Cortex of kidney (tissue), 1 donor: ENCODE measurements at places on chromosomes 5 and 9.

GRCh38 chr5:72133212-72133990 lies 26.1 kb downstream of the MAP1B start:
- no peak for DNase-seq

- DNase-seq = no peak
Observed at GRCh38 chr5:141954194-141954593, 3.8 kb downstream of the PCDH12 start.

DNA sequence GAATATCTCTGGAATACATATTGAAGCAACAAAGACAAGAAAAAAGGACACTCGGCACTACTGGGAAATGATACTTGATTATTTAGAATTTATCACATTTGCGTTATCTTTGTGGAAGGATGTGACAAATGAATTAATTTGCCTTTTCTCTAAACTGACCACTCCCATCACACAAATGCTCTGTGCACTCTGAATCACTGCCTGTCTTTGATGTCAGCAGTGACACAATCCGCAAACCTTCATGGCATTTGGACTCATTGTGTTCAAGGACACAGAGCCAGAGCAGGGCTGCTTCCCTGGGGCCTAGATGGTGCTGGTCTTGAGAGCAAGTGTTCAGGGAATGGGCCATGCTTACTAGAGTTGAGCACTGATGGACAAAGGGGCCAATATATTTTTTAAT lies 4.9 kb upstream of the KIF4B start:
- DNase-seq = no peak

- DNase-seq = no peak
Observed at GRCh38 chr5:98624145-98624880, 149.2 kb upstream of the RGMB start.

DNA sequence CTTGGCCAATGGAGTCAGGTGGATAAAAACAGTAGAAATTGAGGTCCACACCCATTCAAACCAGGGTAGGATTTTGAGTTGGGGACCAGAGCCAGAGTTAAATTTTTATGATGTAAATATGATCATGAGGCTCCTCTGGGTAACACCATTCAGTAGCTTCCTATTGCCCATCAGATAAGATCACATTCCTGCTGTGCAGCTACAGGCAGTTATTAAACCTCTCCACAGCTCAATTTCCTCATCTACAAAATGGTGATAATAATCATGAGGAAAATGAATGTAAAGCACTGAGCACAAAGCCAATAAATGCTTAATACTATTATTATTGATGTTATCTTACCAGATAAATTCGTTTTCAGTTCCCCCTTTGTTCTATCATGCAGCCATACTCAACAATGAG lies 432.0 kb downstream of the CAAP1 start:
- DNase-seq = no peak

DNA sequence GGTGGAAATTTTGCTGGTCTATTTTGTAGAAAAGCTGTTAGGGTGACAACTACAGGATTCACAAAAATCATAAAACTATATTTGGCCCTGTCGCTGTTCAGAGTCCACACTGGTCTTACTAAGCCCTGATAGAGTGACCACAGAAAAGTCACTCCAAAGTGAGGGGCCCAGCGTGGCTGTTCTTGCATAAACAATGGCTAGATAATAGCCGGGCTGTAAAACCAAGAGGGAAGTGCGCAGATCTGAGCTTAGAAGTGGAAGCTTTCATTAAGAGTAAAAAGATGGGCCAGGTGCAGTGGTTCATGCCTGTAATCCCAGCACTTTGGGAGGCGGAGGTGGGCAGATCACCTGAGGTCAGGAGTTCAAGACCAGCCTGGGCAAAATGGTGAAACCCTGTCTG lies 15.5 kb upstream of the CTSL start:
- DNase-seq = no peak

DNA sequence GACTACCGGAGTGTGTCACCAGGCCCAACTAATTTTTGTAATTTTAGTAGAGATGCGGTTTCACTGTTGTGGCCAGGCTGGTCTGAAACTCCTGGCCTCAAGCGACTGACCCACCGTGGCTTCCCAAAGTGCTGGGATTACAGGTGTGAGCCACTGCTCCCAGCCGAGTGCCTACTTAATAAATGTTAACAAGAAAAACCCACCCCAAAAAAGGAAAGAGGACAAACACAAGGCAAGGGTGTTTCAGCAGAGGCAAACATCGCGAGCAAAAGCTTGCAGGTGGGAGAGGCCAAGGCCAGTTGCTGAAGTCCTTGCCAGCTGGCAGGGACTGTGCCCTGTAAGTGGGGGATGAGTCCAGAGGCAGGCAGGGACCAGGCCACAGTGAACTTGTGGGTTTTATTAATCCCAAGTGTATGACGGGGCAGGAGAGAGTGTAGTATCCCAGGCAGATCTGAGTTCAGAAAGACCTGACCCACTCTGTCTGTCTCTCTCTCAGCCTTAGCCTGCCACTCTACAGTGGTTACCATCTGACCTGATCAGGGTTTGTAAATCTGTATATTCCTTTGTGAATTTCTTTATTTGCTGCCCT lies 6.4 kb upstream of the FPGS start:
- no peak for DNase-seq
